Lung (tissue), 17 donors: ENCODE measurements at places on chromosomes 4 and X.
A peak's percentile ranks its signal among the peaks of the same experiment; 100 is the strongest.

DNA sequence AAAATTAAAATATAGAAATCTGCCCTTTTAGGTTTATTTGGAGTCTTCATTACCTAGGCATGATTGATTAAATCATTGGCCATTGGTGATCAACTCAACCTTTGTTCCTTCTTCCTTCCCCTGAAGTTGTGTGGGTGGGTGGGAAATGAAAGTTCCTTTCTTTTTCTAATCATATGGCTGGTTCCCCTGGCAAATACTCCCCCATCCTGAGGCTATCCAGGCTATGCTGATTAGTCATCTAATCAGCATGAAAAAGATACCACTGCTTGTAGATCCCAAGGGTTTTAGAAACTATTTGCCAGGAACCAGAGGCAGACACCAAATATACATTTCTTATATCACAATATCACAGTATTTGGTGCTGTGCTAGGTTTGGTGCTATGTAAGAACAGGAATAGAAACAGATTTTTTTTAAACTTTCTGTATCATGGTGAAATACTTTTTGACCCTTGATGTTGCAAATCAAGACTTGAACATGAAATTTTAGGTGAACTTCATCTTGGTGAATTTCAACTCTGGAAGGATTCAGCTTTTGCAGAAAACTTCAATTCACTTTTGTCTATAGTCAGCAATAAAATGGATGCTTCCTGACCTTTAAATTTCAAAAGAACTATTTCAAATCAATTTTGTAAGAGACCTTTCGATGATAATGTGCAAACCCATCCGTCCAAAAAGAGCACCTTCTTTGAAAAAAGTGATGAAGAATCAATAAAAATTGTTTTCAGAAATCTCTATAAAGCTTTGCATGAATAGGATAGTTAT lies 71.1 kb downstream of the CCSER1 start:
- no peak for DNase-seq

DNA sequence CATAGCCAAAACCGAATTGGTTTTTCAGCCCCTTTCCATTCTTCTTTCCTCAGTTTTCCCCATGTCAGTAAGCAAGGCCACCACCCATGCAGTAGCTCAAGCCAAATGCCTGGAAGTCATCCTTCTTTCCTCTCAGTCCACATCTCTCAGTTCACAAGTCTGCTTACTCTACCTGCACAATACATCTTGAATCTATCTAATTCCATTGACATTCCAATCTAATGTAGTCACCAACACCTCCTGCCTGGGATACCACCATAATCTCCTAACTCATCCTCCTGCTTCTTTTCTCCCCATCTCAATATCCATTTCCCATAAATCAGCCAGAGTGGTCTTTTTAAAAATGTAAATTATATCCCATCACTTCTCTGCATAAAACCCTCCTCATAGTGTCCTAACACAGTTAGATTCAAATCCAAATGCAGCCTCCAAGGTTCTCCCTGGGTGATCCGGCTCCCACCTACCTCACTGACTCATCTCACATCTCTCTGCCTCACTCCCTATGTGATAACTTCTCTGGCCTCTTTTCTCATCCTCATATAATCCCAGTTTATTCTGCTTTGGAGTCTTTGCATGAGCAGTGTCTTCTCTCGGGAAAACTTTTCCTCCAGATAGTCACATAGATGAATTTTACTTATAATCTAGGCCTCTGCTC lies 26.9 kb downstream of the KCNIP4 start:
- DNase-seq = no peak

- DNase-seq = no peak
Observed at GRCh38 chrX:150543230-150544155, 24.9 kb upstream of the MTM1 start.

DNA sequence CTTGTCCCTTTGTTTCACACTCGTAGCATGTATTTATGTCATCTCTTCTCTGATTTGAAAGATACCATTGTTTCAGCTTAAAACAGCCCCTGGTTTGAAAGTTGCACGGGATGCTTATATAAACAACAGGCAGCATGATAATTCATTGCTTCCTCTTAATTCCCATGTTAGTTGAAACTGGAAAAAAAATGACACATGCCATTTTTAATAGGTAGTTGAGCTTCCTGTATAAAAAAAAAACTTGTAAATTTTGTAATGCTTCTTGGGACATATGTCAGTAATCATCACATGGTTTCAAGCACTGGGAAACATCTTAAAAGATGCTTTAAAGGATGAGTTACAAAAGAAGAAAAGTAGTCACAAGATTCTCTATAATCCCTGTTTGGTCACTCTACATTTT lies 243.0 kb downstream of the PALLD start:
- no peak for DNase-seq

DNA sequence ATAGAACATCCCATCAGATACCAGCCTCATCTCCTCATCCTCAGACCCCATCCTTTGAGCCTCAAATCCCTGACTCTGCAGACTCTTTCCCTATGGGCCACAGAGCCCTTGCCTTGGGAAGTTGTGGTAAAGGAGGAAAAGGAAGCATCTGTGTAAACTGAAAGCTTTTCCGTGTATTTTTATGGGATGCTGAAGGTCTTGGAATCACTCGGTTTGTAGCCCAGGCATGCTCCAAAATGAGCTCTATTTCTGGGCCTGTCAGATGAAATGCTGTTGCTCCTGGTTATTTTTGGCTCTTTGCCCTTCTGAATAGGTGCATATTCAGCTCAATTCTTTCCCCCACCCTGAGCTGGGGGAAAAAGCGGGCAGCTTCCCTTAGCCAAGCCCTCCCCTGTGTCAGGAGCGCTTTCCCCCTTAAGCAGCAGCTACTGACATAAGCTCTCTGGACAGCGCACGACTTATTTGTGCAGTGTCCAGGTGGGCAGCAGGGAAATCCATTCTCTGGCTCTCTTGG lies 5.0 kb upstream of the SEL1L3 start:
- DNase-seq = no peak

DNA sequence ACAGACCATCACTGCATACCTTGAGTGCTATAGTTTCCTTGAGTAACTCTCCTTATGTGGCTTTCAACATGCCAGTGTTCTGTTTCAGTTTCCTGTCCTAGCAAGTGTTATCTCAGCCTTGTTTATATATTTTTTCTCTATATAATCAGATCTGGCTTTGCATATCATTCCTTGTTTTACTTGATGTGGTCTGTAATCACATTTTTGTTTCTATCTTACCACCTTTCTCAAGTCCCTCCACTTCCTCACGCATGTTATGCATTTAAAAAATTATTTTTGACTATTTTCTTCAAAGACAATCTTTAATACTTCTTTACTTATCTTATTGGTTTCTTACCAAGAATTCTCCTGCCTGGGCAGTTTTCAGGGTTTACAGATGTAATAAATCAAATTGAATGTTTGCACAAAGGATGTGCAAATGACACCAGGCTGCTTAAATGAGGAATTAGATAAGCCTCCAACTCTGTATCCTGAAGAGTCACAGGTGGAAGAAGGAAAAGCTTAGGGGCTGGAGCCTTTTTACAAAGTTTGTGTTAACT lies 351.2 kb downstream of the BMPR1B start:
- no peak for DNase-seq

GRCh38 chr4:1026115-1026514 lies 14.7 kb downstream of the FGFRL1 start:
- no peak for DNase-seq

- peak; percentile 69 for DNase-seq
Observed at GRCh38 chr4:79576429-79576753, 168.4 kb upstream of the GK2 start.

GRCh38 chr4:28369499-28369898 lies 1508.9 kb downstream of the STIM2 start:
- DNase-seq = no peak

GRCh38 chrX:134172588-134173259 lies 64.3 kb upstream of the CCDC160 start:
- DNase-seq = peak; percentile 47

DNA sequence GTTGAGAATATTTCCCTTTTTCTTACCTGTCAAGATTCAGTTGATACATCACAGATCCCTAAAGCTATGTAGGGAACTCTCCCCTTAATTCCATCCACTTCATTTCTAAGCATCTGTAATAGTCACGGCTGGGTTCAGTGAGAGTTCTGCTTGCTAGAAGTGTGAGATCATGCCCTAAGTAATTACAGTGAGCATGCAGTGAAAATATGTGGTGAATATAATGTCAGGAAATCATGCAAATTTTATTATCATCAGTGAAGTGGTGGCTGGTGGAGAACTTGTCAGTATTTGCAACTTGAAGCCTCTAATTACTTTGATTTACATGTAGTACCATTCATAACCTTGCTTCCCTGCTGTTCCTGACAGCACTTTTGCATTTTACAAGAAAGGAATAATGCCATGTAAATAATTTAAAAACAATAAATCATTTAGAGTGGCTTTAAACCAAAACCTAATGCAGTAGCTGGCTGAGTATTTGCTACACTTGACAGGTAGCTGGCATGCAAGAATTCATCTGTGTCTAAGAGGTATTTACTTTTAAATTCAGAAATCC lies 28.3 kb upstream of the CFAP299 start:
- DNase-seq = no peak

- no peak for DNase-seq
Observed at GRCh38 chr4:80213117-80213815, 16.0 kb downstream of the PRDM8 start.

GRCh38 chr4:147582386-147583060 lies 34.7 kb upstream of the TMEM184C start:
- no peak for DNase-seq

DNA sequence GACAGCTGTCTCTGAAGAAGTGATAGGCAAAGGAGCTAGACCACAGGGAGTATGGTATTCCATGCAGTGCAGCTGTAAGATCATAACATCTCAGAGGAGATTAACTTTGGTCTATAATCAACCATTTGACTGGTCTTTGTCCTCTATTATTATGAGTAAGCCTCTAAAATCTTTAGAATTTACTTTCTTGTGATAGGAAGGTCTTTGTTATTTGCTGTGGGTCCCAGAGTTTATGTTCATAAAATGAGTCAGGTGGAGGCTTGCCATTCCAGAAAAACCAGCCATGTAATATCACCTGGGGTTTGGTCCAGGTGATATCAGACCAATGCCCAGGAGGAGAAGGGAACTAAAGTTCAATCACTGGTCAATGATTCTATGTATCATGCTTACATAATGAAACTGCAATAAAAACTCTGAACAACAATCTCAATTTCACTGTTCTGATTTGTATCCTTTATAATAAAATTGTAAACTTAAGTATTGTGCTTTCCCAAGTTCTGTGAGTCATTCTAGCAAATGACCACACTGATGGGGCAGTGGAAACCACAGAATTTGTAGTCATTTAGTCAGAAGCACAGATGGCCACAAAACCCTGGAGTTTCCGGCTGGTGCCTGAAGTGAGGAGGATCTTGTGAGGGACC lies 239.6 kb upstream of the TRAM1L1 start:
- DNase-seq = no peak

- DNase-seq = no peak
Observed at GRCh38 chr4:108963910-108964309, 201.1 kb upstream of the ETNPPL start.

DNA sequence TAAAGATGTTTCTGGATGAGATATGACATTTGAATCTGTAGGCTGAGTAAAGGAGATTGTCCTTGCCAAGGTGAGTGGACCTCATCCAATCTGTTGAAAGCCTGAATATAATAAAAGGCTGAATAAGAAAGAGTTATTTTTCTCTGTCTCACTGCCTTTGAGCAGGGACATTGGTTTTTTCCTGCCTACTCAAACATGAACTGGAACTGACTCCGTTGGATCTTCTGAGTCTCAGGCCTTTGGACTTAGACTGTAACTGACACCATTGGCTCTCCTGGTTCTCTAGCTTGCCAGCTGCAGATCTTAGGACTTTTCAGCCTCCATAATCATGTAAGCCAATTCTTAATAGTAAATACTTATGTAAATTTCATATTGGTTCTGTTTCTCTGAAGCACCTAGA lies 43.5 kb downstream of the PPEF2 start:
- DNase-seq = no peak

DNA sequence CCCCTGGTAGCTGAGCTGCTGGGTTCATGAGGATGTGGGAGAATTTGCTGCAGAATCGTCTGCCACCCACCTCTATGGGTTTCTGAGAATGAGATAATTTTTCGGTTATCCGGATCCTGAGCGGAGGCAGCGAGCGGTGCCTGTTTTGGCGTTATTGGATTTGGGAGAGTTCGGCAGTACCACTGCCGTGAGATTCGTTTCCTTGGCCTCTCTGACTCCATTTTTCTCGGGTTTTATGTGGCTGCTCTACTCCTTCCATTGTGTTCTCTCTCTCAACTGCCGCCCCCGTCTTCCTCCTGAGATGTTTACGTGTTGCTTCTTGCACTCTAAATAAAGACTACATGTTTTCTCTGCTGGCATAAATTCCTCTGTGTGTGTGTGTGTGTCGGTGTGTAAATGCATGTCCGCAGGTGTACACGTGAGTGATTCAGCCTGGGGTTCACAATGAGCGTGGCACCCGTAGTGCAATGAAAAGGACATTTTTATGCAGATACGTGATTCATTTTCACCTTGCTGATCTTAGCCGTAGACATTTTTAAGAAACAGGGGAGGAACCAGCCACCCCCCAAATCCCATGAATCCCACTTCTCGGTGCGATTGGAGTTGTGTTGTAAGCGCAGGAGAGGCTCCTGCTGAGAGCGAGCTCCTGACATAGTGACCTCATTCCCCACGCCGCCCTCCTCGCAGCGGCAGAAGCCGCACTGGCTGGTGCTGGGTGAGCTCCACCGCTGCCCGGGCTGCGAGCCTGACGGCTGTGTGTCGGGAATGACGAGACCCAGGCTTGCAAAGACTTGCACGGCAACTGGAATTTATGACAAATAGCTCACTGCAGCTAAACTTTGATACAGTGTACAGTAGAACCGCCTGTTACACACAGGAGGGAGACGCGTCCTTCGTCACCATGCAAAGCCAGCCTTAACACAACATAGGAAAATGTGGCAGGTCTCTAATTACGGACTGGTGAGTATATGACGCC lies 82.2 kb downstream of the STOX2 start:
- DNase-seq = peak; percentile 83

- no peak for DNase-seq
Observed at GRCh38 chr4:1940566-1940965, 68.2 kb downstream of the NELFA start.

DNA sequence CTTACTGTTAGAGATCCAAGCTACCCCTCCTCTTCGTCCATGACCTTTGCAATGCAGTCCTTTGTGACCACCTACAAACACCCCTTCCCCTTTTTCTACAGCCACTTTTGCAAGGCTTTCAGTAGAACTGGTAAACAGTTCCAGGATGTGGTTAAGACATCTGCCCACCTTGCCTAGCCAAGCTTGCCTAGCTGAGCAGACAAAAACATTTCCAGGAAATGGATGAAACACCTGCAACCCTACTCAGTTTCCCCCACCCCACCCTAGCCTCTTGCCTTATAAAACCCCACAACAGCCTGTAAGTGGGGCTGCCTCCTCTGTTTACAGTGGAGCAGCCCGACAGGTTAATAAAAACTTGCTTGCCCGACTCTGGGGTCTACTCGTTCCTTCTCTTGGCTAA lies 133.8 kb downstream of the ZC4H2 start:
- no peak for DNase-seq
